A549 treated with Hydrocortisone at 1 μM for 4 hours (cell line): ENCODE measurements at places on chromosomes 12 and 14. TPM values are rescaled to one million over a fixed set of nuclear protein-coding genes. Genes with fewer than 3 reads are reported as not detected.

The CCDC196 gene
- not detected in 5 replicates for total RNA-seq

The GYS2 gene
- total RNA-seq = 0.06 TPM in 1 of 5 replicates, not detected in the others

The SDSL gene
- total RNA-seq = 23.2 to 29.3 TPM (median 28.2 TPM) in 5 replicates

The KLRC3 gene
- total RNA-seq = 0.16 to 0.24 TPM (median 0.17 TPM) in 3 of 5 replicates, not detected in the others

The CISTR gene
- total RNA-seq = not detected in 5 replicates

The KCNJ8 gene
- total RNA-seq = 0.22 to 0.47 TPM (median 0.32 TPM) in 5 replicates

The GSC gene
- total RNA-seq = 0.28 to 0.31 TPM (median 0.30 TPM) in 5 replicates

The TRIM9 gene
- 12.1 to 14.2 TPM (median 13.5 TPM) in 5 replicates for total RNA-seq
